Stimulated activated CD4-positive, alpha-beta T cell treated with anti-CD3 and anti-CD28 coated beads, Interleukin-1b, Interleukin-23, amount 100 ng/mL, for 24 hours (primary cell): ENCODE measurements at places on chromosomes 16 and 17.

DNA sequence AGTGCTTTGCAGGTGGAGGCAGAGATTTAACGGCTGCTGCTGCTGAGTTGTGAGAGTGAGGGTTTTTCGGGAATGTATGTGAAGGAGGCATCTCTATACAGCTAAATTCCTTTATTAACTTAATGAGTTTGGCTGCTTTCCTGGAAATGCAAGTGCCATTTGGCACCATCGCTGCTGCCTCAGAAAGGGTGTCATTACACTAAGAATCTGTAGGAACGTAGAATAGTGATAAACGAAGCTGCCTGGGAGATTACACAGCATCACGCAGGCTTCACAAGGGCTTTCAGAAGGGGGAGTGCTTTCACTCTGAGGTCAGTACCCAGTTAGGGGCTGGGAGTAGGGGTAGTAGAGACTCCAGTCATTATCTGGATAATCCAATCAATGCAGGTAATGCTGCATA is 14.1 kb upstream of the NLRP1 start:
- no peak for DNase-seq

DNA sequence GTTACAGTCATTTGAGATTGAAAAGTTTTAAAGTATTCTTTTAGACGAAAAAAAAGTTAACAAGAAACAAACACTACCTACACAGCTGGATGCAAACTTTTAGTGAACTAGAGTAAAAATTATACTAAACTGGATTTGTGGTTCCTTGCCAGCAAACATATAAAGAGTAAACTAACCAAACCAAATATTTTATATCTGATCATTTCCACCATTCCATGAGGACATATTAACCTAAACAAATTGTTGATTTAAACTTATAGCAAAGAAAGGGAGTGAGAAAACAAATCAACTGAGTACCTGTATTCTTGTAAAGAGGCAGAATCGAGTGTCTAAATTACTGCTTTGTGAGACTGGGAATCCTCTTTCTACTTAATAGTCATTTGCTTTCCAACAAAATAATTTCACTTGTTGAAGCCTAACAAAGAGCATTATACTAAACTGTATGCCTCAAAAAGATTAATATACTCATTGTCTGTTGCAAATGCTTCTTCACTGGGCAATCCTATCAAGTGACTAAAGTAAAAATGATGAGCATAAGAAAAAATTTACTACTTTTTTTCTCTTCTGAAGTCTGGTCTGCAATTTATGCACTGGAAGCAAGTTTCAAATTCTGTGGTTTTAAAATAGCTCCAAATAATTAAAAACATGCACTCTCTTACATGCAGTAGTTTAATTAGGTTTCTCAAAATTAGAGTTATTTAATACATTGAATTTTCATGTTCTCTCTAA is 37.5 kb downstream of the AKAP10 start:
- DNase-seq: no peak

DNA sequence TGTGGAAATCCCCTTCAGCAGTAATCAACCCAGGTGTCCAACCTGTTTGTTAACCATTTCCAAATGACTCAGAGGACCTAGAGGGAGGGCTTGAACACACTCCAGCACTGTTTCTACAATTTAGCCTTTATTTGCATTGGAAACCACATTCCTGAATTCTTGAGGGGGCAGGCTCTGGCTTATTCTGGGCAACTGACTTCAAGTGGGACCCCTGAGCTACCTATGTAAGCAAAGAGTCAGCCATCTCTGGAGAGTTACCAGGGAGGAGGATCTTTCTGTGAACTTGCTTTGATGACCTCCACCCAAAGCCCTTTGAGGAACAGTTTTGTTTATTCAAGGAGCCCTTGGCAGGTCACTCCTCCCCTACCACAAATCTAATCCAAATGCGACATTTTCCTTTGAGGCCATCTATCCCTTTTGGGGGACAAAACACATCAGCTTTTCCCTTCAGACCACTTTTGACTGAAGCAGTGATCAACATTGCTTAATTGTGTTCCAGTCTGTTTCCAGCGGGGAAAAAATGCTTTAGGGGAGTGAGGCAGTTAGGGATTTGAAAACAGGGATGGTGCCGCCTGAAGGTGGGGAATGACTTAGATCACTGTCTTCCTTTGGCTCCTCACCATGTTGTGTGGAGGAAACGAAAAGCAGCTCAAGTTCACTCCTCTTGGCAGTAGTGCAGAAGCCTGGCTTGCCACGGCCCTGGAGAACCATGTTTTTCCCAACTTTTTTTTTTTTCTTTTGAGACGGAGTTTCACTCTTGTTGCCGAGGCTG is 46.2 kb downstream of the TUBD1 start:
- no peak for DNase-seq

GRCh38 chr16:50675686-50676610 is 5.2 kb downstream of the SNX20 start:
- DNase-seq: no peak

- DNase-seq: no peak
Observed at GRCh38 chr16:66318505-66318904, 48.0 kb upstream of the CDH5 start.

- DNase-seq: no peak
Observed at GRCh38 chr16:24499193-24499814, 40.1 kb upstream of the RBBP6 start.

DNA sequence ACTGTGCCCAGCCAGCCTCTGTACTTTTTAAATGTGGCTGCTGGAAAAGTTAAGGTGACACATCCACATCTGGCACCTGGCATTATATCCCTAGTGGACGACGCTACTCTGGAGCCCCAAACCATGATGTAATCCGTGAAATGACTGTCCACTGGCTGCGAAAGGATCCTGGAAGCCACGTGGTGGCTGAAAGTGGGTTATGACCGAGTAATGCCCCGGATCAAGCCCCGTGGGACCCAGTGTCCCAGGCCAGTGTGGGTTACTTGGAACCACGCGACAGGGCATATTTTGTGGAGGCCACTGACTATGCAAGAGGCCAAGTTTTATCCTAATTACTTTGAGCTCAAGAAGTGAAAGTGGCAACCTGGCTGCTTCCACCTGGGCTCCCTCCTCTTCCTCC is 79.6 kb downstream of the PGS1 start:
- no peak for DNase-seq

- DNase-seq: no peak
Observed at GRCh38 chr16:57264381-57264780, 19.3 kb downstream of the ARL2BP start.

- no peak for DNase-seq
Observed at GRCh38 chr17:56291226-56291805, 138.0 kb downstream of the ANKFN1 start.

GRCh38 chr17:70961341-70961740 is 792.0 kb downstream of the KCNJ2 start:
- no peak for DNase-seq

DNA sequence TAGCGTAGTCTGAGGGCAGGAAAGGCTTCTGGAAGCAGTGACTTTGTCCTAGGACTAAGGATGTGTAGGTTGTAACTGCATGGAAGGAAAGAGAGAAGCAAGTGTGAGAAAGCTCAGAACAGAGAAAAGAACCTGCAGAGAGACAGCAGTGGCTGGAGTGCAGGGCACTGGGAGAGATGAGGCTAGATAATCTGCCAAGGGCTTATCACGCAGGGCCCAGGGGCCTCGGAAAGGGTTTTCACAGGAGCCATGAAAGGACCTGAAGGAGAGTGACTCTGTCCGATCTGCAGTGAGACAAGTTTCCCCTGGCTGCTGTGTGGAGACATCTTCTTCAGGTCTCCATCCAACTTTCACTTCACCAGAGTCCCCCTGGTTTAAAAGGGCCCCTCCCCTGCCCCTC is 7.1 kb upstream of the SRCAP start:
- no peak for DNase-seq

DNA sequence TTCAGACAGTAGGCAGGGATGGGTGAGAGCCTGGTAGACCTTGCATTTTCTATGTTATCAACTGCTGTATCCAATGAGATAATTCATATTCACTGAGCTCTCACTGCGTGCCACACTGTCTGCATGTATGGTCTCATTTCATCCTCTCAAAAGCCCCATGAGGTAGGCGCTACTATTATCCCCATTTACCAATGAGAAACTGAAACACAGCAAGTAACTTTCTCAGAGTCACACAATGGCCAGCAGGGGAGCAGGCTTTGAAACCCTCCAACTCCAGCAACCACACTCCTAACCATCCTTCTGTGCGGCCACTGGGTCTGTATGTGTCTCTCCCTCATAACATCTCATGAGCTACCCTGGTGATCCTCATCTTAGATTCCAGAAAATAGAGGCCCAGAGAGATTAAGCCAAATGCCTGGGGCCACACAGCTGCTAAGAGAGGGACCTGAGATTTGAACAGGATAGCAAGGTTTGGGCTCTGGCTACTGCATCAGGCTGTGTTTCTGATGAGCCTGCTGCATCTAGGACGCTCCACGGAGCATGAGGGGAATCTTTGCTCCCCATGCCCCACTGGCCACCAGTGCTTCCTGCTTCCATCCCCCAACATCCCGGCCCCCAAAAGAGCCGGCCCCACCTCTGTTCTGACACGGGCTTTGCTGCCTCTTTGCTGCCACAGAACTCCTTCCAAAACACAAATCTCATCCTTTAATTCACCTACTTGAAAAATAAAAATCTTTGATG is 3.2 kb downstream of the CCR7 start:
- DNase-seq: no peak

GRCh38 chr17:50539762-50540559 is 7.0 kb upstream of the SPATA20 start:
- no peak for DNase-seq

DNA sequence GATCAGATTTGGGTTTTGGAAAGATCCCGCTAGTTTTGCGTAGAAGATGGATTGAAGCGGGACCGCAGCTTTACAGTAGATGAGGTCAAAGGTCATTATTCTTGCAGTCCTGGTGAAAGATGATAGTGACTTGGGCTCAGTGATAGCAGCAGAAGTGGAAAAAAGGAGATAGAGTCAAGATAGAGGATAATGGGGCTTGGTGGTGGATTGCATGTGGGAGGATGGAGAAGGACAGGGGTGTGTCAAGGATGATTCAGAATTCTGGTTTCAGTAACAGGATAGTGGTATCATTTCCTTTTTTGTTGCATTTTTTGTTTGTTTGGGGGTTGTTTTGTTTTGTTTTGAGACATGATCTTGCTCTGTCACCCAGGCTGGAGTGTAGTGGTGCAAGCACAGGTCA is 28.7 kb downstream of the CHD9NB start:
- DNase-seq: no peak

DNA sequence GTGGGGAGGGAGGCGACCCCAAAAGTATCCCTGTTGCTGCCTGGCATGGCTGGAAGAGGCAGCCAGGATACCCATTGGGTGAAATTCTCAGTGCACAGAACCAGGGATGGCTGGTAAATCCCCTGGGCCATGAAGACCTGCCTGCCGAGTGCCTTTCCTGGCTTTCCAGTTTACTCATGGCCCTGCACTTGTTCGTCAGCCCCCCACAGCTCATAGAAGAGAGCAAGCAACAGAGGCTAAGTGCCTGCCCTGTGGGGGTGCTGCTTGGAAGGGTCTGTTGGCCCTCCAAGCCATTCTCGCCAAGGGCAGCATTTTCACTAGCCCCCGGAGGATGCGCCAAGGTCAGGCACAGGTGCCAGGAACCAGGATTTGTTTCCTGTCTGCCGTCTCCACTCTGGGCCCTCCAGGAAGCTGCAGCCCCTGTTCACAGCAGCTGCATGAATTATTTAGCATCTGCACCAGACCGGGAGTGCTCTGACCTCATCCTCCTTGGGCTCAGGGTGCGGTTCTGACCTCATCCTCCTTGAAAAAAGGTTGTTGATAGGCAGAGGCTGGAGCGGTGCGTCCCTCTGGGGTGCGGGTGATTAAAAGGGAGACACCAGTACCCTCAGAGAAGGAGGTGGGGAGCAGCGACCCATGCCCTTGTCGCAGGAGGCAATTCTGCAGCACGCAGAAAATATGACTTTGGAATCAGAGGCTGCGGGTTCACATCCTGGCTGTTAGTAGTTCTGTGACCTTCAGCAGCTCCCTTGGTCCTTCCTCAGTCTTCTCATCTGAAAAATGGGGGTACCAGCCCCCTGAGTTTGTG is 14.2 kb upstream of the CD300A start:
- DNase-seq: no peak

DNA sequence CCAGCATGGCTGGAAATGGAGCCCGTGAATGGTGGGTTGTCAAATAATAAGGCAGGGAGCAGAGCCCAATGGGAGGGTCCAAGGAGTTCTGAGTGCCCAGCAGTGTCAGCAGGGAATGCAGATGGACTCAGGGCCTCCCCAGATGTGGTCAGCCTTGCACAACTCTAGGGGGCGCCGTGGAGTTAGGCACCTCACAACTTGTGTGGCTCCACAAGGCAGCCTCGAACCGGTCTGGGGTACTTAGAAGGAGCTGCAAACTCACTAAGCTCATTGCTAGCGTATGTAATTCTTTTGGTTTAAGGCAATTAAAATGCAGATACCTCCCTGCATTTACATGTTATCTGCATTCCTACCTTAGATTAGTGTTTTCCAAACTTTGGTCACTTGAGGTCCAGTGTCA is 18.1 kb downstream of the IRF8 start:
- DNase-seq: no peak

DNA sequence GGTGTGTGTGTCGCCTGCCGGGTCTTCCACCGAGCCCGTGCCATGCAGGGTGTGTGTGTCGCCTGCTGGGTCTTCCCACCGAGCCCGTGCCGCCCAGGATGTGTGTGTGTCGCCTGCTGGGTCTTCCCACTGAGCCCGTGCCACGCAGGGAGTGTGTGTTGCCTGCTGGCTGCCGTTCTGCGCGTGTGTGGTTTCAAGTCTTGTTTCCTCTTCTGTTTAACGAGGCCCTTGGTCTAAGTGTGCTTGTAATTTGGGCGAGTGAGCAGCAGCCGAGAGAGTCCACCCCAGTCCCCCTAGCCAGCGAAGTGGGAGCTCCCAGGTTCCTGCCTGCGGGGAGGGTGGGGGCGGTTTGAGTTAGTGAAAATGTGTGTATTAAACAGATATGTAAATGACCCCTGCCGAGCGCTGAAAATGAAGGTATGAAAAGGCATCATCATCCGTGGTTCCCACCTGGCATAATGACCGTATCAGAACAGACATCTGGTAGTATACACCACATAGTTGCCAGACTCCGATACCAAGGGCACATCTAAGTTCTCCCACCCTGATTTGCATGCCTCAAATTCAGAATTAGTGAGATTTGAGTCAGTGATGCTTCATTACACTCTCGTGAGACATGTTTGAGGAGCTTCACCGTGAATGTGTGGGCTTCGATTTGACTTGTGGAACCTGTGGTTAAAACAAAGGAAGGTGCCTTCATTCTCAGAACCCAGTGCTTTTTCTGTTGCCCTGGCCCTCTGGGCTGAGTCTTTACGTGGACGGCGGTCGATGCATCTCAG is 114.5 kb upstream of the CHMP6 start:
- DNase-seq: peak; percentile 61

- DNase-seq: no peak
Observed at GRCh38 chr16:73845238-73846006, 451.2 kb upstream of the PSMD7 start.

GRCh38 chr16:1982013-1982433 is 754 bp upstream of the NOXO1 start:
- no peak for DNase-seq
